Activated naive CD8-positive, alpha-beta T cell treated with anti-CD3 and anti-CD28 coated beads, Interleukin-2, amount 10 ng/mL, durations not matched to agents 7 days and 5 days (primary cell): ENCODE measurements at places on chromosomes 3 and 15.
A peak's percentile ranks its signal among the peaks of the same experiment; 100 is the strongest.

GRCh38 chr3:140078343-140078742 is 143.4 kb downstream of the CLSTN2 start:
- no peak for DNase-seq

DNA sequence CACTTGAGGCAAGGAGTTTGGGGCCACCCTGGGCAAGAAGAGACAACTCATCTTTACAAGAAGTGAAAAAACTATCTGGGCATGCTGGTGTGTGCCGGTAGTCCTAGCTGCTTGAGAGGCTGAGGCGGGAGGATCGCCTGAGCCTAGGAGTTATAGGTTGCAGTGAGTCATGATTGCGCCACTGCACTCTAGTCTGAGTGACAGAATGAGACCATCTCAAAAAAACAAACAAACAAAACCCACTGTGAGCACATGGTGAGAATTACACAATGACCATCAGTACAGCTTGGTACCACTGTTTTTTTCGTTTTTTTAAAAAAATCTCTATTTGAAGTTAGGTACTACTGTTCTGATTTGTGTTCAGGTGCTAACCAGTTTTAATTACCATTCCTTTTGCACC is 13.6 kb downstream of the VPS39 start:
- no peak for DNase-seq

DNA sequence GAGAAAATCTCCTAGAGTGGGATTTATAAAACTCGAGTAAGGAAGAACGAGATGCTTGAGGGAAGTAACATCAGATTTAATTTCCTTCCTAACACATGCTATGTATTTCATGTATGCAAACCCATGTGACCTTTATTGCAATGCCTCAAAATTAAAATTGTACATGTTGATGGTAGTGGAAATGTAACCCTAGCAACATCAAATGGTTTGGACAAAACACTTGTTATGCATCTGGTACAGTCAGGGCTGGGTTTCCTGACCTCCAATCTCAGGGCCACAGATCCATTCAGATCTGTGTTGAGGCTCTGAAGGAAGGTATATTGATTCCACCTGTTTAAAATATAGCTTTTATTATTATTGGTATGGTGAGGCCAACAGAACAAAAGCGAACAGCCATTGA is 246.0 kb downstream of the WNT5A start:
- no peak for DNase-seq

DNA sequence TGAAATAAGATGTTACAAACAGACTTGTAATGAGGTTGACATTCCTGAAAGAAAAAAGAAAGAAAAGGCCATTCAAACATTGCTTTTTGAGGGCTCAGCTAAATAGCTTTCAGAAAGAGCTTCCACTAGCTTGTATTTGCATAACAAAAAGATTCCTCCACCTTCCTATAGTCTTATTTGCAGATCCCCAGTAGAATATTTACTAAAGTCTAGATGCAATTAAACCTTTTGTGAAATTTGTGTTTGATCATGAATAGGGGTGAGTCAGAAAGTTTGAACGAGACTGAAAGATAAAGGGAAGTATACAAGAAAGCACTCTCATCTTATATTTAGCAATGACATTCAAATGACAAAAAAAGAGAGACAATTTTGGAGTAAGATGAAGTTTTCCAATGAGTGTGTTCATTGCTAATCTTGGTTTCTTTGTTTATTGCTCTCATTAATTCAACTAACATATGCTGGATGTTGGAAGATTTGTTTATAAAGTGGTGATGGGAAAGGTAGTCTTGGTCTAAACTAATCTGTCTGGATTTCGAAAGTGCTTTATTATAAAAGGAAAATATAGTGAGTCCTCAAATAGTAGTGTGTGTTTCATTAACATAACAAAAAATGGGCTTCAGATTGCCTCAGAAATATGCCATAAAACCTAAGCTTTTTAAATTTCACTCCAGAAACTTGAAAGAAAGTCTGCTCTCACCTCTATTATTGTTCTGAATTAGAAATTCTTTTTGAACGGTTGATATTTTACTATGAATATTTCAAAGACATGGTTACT is 9.1 kb upstream of the CADPS start:
- DNase-seq, result no peak

DNA sequence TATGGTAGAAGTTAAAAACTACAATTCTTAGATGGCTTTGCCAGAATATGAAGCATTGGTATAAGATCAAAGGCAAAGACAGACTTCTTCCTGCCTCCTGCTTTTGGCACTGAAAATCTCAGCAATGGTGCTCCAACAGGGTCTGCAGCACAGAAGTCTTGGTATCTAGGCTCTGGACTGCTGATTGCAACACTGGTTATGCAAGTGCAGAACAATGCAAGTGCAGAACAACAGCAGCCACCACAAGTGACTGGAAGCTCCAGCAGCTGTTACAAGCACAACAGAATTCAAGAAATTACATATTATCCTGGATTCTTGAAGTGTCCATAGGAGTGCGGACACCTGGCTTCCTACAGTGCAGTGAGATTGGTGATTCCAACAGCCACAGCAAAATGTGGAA is 33.7 kb downstream of the ZBTB20 start:
- DNase-seq, result no peak

DNA sequence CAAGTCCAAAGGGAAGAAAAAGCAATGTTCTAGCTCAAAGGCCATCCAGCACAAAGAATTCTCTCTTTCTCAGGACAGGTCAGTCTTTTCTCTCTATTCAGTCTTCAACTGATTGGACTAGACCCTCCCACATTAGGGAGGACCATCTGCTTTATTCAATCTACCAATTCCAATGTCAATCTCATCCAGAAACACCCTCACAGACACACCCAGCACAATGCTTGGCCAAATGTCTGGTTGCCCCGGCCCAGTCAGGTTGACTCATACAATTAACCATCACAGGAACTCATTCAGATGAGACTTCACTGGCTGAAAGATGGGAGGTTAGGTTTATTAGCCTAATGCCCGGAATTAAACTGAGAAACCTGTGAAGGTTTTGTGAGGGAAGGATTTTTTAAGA is 32.4 kb downstream of the ACAN start:
- no peak for DNase-seq

- no peak for DNase-seq
Measured at GRCh38 chr15:73691396-73691795, 7.2 kb downstream of the CD276 start.

DNA sequence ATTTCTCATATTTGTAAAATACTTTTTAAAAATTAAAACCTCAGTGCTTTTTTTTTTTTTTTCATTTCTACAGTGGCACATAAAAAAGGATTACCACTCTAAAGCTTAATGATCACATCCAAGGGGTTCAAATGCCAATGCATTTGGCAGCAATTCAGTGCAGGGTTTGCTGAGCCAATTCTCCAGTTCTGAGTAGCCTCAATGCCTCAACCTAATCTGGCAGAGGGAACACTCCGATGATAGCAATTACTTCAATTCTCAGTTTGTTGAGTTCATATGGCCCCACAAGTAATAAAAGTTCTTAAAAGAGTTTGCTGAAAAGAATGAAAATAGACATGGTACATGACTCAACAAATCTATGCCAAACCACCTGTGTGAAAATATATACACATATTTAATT is 79.3 kb upstream of the RBMS3 start:
- no peak for DNase-seq

DNA sequence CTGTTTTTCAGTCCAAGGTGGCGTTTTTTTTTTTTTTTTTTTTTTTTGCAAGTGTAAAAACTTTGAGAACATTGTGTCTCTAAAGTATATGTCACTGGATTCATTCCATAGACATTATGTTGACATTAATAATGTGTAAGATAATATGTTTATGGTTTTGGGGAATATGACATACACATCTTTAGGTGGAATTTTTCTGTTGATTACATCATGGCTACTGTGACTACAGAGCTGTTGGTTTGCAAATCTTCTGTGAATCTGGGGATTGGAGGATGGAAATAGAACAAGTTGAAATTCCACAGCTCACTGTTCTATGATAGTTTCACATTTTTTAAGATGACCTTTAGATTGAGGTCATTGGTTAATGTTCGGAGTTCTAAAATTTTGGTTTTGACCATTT is 24.4 kb upstream of the PLSCR2 start:
- DNase-seq, result no peak

GRCh38 chr3:14284694-14285547 is 106.3 kb downstream of the LSM3 start:
- DNase-seq, result no peak

- peak; percentile 41 for DNase-seq
Measured at GRCh38 chr15:31004220-31004733, 12.8 kb upstream of the MTMR10 start.

GRCh38 chr15:22939652-22940061 is 40.5 kb downstream of the CYFIP1 start:
- DNase-seq, result no peak
